Activated CD8-positive, alpha-beta memory T cell treated with anti-CD3 and anti-CD28 coated beads for 4 hours (primary cell): ENCODE measurements at places on chromosomes 12 and 14.

DNA sequence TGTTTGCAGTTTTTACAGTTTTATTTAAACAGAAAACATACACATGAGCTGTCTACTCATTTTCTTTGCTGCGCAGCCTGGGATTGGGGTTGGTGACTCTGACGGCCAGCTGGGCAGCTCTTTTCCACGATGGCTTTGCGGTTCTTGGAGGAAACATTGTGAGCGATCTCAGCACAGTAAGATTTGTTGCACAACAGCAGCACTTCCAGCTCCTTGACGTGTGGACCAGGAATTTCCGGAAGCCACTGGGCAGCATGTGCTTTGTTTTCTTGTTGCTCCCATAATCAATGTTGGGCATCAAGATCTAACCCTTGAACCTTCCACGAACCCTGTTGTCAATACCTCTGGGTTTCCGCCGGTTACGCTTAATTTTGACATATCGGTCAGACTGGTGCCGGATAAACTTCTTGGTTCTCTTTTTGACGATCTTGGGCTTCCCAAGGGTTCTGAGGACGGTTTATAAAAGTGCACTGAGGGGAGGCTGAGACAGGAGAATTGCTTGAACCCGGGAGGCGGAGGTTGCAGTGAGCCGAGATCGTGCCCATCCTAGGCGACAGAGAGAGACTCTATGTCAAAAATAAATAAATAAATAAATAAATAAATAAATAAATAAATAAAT is 21.8 kb downstream of the FKBP11 start:
- DNase-seq: no peak

GRCh38 chr14:50357753-50358395 is 38.8 kb downstream of the CDKL1 start:
- no peak for DNase-seq

DNA sequence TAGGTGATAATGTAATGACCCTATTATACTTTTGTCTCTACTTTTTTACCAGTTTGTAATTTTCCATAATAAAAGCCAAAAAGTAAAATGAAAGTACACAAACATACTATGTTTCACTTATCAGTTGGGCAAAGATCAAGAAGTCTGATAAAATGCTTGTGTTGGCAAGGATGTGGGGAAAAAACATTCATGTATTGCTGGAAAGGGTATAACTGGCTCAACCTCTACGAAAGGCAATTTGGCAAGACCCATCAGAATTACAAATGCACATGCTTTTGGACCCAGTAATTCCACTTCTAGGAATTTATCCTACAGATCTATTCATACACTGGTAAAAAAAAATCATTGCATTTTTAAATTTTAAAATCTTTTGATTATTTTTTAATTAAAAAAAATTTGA is 68.0 kb downstream of the SPTB start:
- DNase-seq: no peak

GRCh38 chr12:25906651-25907340 is 51.7 kb upstream of the RASSF8 start:
- DNase-seq: no peak

GRCh38 chr12:104596898-104597843 is 140.4 kb downstream of the CHST11 start:
- no peak for DNase-seq

- DNase-seq: no peak
Observed at GRCh38 chr12:51836827-51837173, 11.7 kb downstream of the FIGNL2 start.
